ENCODE measurements at places on chromosomes 2 and 18. TPM values are rescaled to one million over a fixed set of nuclear protein-coding genes. Genes with fewer than 3 reads are reported as not detected.

The GCG gene
- not detected for polyA plus RNA-seq

The COL4A4 gene
- polyA plus RNA-seq: 0.08 TPM

The CETN1 gene
- polyA plus RNA-seq: not detected

The FKBP1B gene
- not detected for polyA plus RNA-seq

The C1QL2 gene
- polyA plus RNA-seq: not detected

The KRCC1 gene
- 28.3 TPM for polyA plus RNA-seq

The RBM44 gene
- polyA plus RNA-seq: 0.06 TPM

The CD8A gene
- polyA plus RNA-seq: 0.76 TPM

The EPAS1 gene
- polyA plus RNA-seq: 0.18 TPM

The KIF5C gene
- polyA plus RNA-seq: 0.92 TPM

The TUBB8B gene
- polyA plus RNA-seq: not detected

The GAREM1 gene
- 1.0 TPM for polyA plus RNA-seq

The MAPRE2 gene
- 84.3 TPM for polyA plus RNA-seq

The LYPD6 gene
- polyA plus RNA-seq: not detected

The PCBP1 gene
- polyA plus RNA-seq: 198 TPM

The CLEC4F gene
- polyA plus RNA-seq: not detected

The NEU2 gene
- not detected for polyA plus RNA-seq

The UNC80 gene
- not detected for polyA plus RNA-seq

The PARD6G gene
- not detected for polyA plus RNA-seq

The SLC4A5 gene
- polyA plus RNA-seq: 0.59 TPM

The CROCC2 gene
- not detected for polyA plus RNA-seq

The ARHGAP15 gene
- polyA plus RNA-seq: 311 TPM

The SH3RF3 gene
- polyA plus RNA-seq: 1.3 TPM

The LRATD1 gene
- not detected for polyA plus RNA-seq

The TPO gene
- not detected for polyA plus RNA-seq

The MFF gene
- polyA plus RNA-seq: 139 TPM

The SAG gene
- not detected for polyA plus RNA-seq

The CRYBA2 gene
- polyA plus RNA-seq: not detected

The HNMT gene
- not detected for polyA plus RNA-seq

The CFAP53 gene
- not detected for polyA plus RNA-seq

The PLCL1 gene
- polyA plus RNA-seq: 16.7 TPM

The IL36G gene
- polyA plus RNA-seq: not detected
